Kidney (tissue), 22 donors: ENCODE measurements at places on chromosomes 7 and 10.

DNA sequence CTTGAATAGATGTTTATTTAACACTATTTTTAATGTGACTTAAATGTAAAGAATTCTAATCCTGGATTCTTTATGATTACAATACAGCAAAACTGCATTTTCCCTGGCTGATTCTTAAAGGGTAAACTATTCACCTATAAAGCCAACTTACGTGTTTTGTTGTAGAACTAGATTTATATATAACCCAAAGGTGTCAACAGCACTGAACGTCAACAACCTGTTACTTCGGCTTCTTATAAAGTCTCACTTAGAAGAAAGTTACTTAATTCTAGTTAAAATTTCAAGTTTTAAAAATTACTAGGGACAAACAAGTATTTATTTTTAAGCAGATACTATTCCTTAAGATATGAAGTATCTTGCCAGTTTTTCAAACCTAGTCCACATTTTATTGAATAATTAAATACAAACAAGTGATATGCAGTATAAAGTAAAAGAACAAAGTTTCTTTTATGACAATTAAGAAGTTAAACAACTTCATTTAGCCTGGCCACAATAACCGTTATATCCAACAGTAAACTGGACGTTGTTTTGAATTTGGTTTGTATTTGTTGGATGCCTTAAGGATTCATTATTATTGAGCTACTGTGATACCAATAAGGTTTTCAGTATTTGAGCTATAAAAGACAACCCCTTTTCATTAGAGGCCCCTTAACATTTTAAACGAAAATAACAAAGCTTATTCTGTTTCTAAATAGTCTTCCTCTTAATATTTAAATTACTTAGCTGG is 83.1 kb downstream of the SNX10 start:
- no peak for DNase-seq
- H3K36me3 ChIP-seq = no peaks in the 10 kb centered on the region
- H3K27ac ChIP-seq = no peak overlapping the region
- peaks cover 10% of the 10 kb centered on the region for H3K27me3 ChIP-seq
- peaks cover 1% of the 10 kb centered on the region for H3K4me1 ChIP-seq
- peak overlapping the region; percentile 32 for H3K4me3 ChIP-seq

GRCh38 chr10:3143791-3144434 is 28.7 kb downstream of the PITRM1 start:
- H3K27me3 ChIP-seq = no peaks in the 10 kb centered on the region
- no peak overlapping the region for H3K27ac ChIP-seq
- no peak overlapping the region for H3K4me3 ChIP-seq
- peaks cover 50% of the 10 kb centered on the region for H3K36me3 ChIP-seq
- no peaks in the 10 kb centered on the region for H3K4me1 ChIP-seq
- no peak for DNase-seq

DNA sequence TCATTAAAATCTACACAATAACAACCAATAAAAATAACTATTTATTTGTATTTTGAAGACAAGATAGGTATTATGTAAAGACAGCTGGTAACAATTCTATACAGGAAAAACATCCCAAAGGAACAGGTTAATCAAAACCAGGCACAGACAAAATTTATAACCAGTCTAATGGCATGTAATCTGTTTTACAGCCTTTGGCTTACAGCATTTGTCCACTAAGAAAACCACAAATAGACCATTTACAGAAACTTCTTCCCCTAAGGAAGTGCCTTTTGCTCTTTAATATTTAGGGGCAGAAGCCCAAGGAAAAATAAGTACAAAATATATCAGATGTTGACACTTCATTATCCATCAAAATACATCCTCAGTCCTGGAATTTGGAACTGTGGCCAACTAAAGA is 65.0 kb downstream of the SVIL start:
- peaks cover 3% of the 10 kb centered on the region for H3K4me1 ChIP-seq
- no peaks in the 10 kb centered on the region for H3K36me3 ChIP-seq
- no peak overlapping the region for H3K4me3 ChIP-seq
- DNase-seq = no peak

DNA sequence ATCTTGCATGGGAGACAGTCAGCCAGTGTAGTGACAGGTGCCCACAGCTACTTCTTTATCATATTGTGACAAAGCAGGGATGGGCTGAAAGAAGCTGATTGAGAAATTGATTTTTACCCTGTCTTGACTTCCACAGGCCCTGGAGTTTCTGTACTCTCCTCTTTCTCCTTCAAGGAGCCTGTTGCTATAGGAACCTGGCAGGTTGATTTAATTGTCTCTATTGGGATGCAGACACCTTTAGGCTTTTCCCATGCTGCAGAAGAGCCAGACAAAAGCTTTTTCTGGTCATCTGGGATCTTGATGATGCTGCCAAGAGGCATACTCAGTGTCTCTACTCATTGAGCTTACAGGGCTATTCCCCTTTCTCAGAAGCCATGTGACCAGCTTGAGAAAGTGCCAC is 754.8 kb downstream of the KCNMA1 start:
- DNase-seq = no peak
- no peaks in the 10 kb centered on the region for H3K36me3 ChIP-seq
- no peak overlapping the region for H3K4me3 ChIP-seq

DNA sequence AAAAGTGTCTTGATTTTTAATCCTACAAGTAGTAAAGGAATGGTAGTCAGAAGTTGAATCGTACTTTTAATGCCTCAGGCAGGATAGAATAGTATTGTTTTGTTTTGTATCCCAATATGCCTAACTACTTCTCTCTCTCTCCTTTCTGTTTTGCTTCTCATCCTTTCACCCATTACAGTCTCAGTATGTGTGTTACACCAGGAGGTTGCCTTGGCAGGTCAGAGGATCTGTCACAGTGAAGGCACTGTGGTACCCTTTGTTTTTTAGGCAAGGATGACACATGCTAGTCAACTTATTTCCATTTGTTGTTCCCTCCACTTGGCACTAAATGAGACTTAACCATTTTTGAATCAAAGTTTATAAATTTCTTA is 94.4 kb downstream of the MAPK8 start:
- no peak overlapping the region for H3K27ac ChIP-seq
- no peaks in the 10 kb centered on the region for H3K27me3 ChIP-seq
- H3K4me1 ChIP-seq = peaks cover 9% of the 10 kb centered on the region
- H3K36me3 ChIP-seq = no peaks in the 10 kb centered on the region
- no peak overlapping the region for H3K4me3 ChIP-seq

DNA sequence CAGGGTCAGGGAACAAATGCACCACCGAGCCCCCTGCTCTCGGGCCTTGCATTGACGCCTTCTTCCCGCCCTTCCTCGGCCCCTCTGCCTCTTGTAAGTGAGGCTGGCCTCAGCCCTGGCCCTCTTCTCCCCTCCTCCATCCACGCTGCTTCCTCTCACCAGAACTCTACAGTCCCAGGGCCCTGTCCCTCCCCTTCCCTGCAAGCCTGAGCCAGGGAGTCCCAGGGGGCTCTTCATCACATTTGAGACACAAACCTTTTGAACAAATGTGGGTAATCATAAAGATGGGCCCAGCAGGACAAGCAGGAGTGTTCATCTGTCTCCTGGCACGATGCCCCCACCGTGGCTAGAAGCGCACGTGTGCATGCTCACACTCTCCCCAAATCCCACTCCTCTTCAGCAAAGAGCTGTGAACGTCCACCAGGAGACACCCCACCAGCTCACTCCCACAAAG is 57.7 kb downstream of the SLIT1 start:
- no peaks in the 10 kb centered on the region for H3K36me3 ChIP-seq
- no peaks in the 10 kb centered on the region for H3K27me3 ChIP-seq
- H3K4me3 ChIP-seq = no peak overlapping the region
- peak; percentile 40 for DNase-seq

DNA sequence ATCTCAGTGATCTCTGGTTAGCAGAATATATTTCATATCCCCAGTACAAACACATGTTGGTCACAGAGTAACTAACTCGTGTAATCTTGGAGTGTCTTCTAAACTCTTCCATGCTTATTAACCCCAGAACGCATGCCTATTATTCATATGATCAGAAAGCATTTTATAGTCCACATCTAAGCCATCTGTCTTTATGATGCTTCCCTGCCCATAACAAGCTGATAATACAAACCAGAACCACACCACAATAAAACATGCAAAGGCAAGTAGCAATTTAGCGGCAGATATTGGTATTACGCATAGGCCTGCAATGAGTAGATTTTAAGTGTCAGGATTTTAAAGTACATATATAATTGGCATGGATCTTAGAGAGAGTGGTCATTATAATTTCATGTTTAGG is 120.0 kb upstream of the PRKCQ start:
- no peak overlapping the region for H3K4me3 ChIP-seq
- DNase-seq = no peak
- H3K27me3 ChIP-seq = no peaks in the 10 kb centered on the region
- no peaks in the 10 kb centered on the region for H3K4me1 ChIP-seq

- DNase-seq = no peak
- no peaks in the 10 kb centered on the region for H3K36me3 ChIP-seq
- no peak overlapping the region for H3K27ac ChIP-seq
- H3K4me3 ChIP-seq = no peak overlapping the region
- no peaks in the 10 kb centered on the region for H3K4me1 ChIP-seq
Measured at GRCh38 chr10:21191512-21191911, 294.4 kb upstream of the NEBL start.

- H3K4me3 ChIP-seq = no peak overlapping the region
- no peak for DNase-seq
- H3K36me3 ChIP-seq = no peaks in the 10 kb centered on the region
- H3K27me3 ChIP-seq = no peaks in the 10 kb centered on the region
- H3K4me1 ChIP-seq = no peaks in the 10 kb centered on the region
- H3K27ac ChIP-seq = no peak overlapping the region
Measured at GRCh38 chr10:70323697-70324338, 40.0 kb upstream of the NPFFR1 start.

DNA sequence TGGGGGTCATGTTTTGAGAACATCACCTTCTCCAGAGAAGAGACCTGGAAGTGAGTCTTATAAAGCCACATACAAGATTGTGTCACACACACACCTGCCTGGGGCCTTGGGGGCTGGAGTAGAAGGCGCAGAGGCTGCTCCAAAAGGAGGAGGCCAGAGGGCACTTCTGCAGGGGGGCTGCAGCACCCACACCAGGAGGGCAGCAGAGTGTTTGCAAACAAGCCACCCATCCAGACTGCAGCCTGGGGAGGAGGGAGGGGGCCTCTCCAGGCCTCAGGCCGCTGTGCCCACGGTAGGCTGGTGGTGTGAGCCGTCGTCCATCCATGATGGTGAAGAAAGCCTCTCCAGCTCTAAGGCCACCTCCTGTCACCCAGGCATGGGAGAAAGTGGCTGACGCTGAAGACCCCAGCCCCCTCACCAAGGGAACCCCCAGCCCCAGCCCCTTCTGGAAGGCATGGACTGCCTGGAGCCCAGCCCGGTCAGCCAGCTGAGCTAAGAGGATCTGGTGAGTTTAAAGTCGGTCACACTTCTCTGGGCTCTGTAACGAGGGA is 77.5 kb downstream of the FOXL3 start:
- H3K36me3 ChIP-seq = no peaks in the 10 kb centered on the region
- H3K27ac ChIP-seq = no peak overlapping the region

GRCh38 chr7:148796841-148797240 is 87.2 kb downstream of the EZH2 start:
- H3K4me1 ChIP-seq = no peaks in the 10 kb centered on the region
- H3K4me3 ChIP-seq = no peak overlapping the region
- no peak for DNase-seq
- H3K36me3 ChIP-seq = peaks cover 11% of the 10 kb centered on the region
- H3K27me3 ChIP-seq = no peaks in the 10 kb centered on the region

GRCh38 chr7:139972029-139972428 is 90.7 kb downstream of the PARP12 start:
- no peaks in the 10 kb centered on the region for H3K36me3 ChIP-seq
- H3K27me3 ChIP-seq = no peaks in the 10 kb centered on the region
- H3K27ac ChIP-seq = no peak overlapping the region
- H3K4me3 ChIP-seq = no peak overlapping the region

DNA sequence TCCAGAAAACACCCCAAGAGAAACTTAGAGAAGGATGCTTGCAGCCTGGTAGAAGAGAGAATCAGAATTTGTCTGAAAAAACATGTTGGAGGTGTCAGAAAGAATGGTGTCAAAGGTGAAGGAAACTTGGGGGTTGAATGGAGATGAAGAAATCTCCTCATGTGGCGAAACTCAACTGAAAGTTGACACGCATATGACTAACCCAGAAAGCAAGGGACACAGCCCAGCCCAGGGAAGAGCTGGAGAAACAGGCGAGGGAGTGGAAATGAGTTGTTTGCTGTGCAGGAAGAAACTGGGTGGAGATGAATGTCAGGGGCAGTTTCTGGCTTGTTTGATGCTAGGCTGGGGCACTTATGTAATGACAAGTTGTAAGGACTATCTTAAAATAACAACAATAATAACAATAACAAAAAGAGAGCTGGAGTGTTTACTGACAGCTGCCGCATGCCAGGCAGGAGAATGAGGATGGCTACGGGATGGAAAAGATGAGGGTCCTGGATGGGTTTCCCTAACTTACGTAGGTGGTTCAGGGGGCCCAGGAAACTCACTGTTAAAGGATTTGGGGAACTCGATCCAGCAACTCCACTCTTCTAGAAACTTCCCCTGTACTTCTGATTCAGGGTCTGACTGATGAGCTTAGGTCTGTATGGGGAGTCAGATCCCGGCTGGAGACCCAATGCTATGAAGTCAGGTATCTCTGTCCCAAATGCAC is 57.4 kb downstream of the MAP3K8 start:
- no peak overlapping the region for H3K27ac ChIP-seq
- no peak for DNase-seq
- no peak overlapping the region for H3K4me3 ChIP-seq
- no peaks in the 10 kb centered on the region for H3K27me3 ChIP-seq
- H3K36me3 ChIP-seq = no peaks in the 10 kb centered on the region

DNA sequence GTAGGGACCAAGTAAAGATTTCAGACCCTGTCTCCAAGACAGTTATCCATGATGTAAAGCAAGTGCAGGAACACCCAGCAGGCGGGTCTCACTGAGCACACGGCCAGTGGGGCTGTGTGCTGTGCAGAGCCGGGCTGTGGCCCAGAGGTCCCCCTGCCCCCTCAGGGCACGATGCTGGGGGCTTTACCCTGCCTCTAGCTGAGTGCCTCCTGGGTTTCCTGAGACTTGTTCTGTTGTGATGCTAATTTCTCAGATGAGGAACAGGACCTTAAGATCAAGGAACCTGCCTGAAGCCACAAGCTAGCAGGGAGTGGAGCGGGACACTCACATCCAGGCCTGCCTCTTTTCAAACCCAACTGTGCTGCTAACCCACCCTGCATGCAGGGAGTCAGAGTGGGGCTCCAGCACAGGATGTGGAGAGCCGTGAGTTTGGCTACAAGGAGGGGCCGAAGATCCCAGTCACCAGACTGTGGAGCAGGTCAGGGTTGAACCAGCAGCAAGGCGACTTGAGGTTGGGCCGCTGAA is 76.1 kb upstream of the LYZL2 start:
- no peak overlapping the region for H3K27ac ChIP-seq
- H3K4me3 ChIP-seq = no peak overlapping the region
- no peak for DNase-seq
- H3K4me1 ChIP-seq = peaks cover 3% of the 10 kb centered on the region
- no peaks in the 10 kb centered on the region for H3K36me3 ChIP-seq
- no peaks in the 10 kb centered on the region for H3K27me3 ChIP-seq

- H3K27ac ChIP-seq = no peak overlapping the region
- H3K4me3 ChIP-seq = no peak overlapping the region
- no peak for DNase-seq
- no peaks in the 10 kb centered on the region for H3K27me3 ChIP-seq
Measured at GRCh38 chr7:33885290-33886148, 19.8 kb upstream of the BMPER start.

GRCh38 chr7:94620703-94621118 is 35.2 kb downstream of the SGCE start:
- H3K36me3 ChIP-seq = no peaks in the 10 kb centered on the region
- no peaks in the 10 kb centered on the region for H3K4me1 ChIP-seq
- H3K4me3 ChIP-seq = no peak overlapping the region
- H3K27me3 ChIP-seq = no peaks in the 10 kb centered on the region
- DNase-seq = peak; percentile 81

- peak overlapping the region; percentile 97 for H3K4me3 ChIP-seq
- H3K4me1 ChIP-seq = no peaks in the 10 kb centered on the region
- H3K27ac ChIP-seq = peak overlapping the region; percentile 94
- no peaks in the 10 kb centered on the region for H3K36me3 ChIP-seq
Measured at GRCh38 chr7:135558337-135558767, 635 bp downstream of the NUP205 start.
